ENCODE measurements at places on chromosomes 7 and 10.

GRCh38 chr10:27625452-27626211 is 120.0 kb downstream of the MKX start:
- no peak for DNase-seq

DNA sequence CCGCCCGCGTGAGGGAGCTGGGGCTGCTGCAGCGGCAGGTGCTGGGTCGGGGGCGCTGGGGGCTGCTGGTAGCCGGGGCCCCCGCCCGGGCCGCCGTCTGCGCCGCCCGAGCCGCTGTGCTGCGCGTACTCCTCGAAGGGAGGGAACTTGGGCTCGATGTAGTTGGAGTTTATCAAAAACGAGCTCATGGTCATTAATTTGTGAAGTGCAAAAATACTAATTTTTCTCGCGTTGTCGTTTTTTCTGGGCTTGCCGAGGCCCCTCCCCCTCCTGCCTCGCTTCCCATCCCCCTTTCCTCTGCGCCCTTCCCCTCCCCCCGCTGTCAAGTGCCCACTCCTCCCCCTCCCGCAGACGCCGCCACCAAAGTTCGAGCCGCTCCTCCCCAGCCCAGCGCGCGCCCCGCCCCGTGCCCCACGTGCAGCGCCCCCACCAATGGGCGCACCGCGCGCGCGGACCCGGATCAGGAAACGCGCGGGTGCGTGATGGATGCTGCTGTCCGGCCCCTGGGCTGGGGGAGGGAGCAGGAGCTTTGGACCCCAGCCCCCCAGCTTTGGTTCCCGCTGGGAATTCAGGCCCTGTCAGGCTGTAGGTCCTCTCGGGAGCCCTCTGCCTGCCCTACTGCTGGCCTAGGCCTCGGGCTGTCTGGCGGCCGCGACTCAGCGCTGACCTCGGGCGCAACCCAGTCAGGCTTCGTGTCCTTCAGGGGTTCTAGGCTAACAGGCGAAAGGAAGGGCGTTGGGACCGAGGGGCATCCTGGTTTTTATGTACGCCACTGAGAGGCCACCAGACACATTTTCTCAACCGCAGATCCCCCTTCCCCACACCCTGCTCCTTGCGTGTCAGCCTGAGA is at the start of gene HOXA4:
TSS of gene HOXA4 (minus strand) at position 218 of the 850 bp plus-strand sequence. CDS start at position 194, 24 bp downstream.
- DNase-seq = peak; percentile 53

GRCh38 chr10:123606955-123607354 is 59.2 kb upstream of the GPR26 start:
- no peak for DNase-seq

DNA sequence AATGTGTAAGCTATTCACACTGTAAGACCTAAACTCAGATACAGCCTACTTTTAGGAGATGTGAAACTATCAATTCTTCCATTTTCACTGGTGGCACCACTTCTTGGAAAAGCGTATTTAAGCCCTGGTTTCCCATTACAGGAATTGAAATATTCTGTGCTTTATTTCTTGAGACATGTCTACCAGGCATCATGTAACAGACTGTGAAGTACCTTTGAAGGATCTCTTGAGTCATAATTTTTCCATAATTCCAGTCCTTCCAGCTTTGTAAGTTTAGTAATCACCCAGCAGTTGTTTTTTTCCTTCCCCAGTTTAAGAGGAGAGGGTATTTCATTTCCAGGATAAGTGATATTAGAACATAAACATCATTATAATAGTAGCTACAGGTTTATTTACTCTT is 186.0 kb upstream of the PRPS1L1 start:
- no peak for DNase-seq
